Natural killer cell (primary cell): ENCODE measurements at places on chromosomes 2 and 18. TPM values are rescaled to one million over a fixed set of nuclear protein-coding genes. Genes with fewer than 3 reads are reported as not detected.

NPAS2 gene
- not detected for total RNA-seq

LRP1B gene
- total RNA-seq, result not detected

NFATC1 gene
- 47.4 TPM for total RNA-seq

CDH7 gene
- total RNA-seq, result not detected

GRCh38 chr18:10197097-10197496 is 257.3 kb upstream of the APCDD1 start:
- H3K4me1 ChIP-seq, result no peaks in the 10 kb centered on the region
- H3K36me3 ChIP-seq, result no peaks in the 10 kb centered on the region
- H3K27me3 ChIP-seq, result no peaks in the 10 kb centered on the region

- no peak overlapping the region for H3K4me3 ChIP-seq
- no peaks in the 10 kb centered on the region for H3K4me1 ChIP-seq
- no peaks in the 10 kb centered on the region for H3K27me3 ChIP-seq
- DNase-seq, result no peak
- no peak overlapping the region for H3K27ac ChIP-seq
Observed at GRCh38 chr2:236874866-236875481, 210.7 kb upstream of the COPS8 start.

DNA sequence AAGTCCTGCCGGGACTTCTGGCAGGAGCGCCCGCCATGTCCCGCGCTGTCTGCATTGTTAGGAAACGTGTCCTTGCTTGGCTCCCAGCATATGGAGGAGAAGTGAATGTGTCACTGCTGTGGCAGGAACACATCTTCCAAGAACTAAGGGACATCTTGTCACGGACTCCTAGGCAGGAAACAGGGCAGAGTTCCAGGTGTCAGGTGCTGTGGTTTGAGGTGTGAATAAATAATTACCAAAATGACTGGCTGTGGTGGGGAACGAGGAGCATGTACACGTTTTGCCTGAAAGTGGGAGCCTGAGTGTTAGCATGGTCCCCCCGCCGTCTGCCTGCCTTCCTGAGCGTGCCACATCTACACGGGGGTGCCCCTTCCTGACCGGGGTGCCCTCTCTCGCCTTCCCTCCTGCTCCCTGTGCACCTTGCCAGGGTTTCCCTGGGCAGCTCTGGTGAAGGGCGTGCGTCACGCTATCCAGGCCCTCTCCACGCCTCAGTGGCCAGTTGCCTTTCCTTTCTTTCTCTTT is 237.5 kb downstream of the LDLRAD4 start:
- no peak overlapping the region for H3K4me3 ChIP-seq
- H3K4me1 ChIP-seq, result peaks cover 27% of the 10 kb centered on the region
- peak; percentile 51 for DNase-seq
- H3K36me3 ChIP-seq, result no peaks in the 10 kb centered on the region
